ENCODE measurements at places on chromosomes 13 and 19. TPM values are rescaled to one million over a fixed set of nuclear protein-coding genes. Genes with fewer than 3 reads are reported as not detected.

Gene PRSS57
- 0.14 TPM for total RNA-seq

Gene THSD1
- total RNA-seq: 5.3 TPM

Gene KISS1R
- total RNA-seq: 0.43 TPM

Gene CEACAM16
- 0.11 TPM for total RNA-seq

Gene ONECUT3
- not detected for total RNA-seq

Measured in A549 treated with dexamethasone at 1 μM for 4 hours (cell line).